ENCODE measurements at places on chromosomes 4 and X.

- DNase-seq = no peak
These were observed 641.8 kb downstream of the FSTL5 start for GRCh38 chr4:161522031-161522430.

DNA sequence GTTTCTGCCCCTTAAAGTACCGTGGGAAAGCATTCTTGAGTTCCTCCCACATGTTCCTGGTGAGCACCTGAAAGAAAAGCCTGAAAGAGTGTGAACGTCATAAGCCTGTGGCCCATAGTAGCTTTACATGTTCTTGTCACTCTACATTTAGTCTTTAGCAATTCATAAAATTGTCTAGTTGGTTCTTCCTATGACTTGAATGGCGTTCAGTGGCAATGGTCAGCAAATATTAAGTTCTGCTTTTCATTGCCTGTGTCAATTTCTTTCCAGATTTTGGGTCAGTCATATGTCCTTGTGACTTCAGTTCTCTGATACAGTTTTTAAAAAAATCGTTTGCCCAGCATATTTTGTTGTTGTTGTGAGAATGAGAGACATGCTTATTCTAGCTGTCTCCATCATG lies 650.0 kb upstream of the BOD1L1 start:
- DNase-seq = no peak

GRCh38 chr4:75345423-75345822 lies 168.8 kb downstream of the RCHY1 start:
- DNase-seq = no peak

DNA sequence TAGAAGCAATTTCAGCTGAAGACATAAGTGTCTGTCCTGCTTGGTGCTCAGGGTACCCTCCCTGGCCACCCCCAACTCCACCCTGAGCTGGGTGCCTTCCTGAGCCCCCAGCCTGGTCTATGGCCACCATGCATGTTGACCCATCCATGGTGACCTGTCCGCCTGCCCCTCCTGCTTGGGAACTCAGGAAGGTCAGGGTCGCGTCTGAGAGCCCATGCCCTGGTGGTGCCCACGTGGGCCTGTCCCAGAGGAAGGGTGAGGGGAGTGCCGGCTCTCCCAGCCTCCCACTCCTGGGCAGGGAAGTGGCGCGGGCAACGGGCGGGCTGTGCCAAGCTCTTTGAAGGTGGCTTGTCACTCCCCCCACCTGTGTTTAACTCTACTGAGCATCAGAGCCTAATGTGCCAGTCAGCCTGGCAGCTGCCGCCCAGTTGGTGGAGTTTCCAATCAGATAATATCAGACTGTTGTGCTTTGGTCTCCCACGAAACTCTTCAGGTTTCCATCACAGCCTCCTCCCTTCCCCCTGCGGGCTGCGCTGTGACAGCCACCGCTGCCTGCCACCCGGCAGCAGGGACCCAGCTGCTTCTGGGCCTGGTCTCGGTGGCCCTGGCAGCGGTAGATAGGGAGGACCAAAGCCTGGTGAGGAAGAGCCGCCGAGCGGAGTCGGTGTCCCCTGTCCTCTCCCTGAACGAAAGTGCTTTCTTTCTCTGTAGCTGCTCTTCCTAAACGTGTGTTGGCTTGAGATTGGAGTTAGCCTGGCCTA lies 4.8 kb downstream of the SH3BP2 start:
- peak; percentile 92 for DNase-seq

DNA sequence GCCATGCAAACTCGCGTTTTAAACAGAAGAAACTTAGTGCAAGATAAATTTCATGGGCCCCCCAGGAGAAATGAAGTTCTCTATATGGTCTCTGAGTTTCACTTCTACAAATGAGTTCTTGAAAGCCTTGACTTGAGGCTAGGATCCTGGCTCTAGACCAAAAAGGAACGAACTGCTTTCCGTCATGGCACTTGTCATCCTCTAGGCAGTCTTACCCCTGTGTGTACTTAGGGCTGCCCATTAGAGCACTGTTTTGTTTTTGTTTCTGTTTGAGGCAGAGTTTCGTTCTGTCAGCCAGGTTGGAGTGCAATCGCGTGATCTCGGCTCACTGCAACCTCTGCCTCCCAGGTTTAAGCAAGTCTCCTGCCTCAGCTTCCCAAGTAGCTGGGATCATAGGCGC lies 29.0 kb downstream of the RNF4 start:
- no peak for DNase-seq

DNA sequence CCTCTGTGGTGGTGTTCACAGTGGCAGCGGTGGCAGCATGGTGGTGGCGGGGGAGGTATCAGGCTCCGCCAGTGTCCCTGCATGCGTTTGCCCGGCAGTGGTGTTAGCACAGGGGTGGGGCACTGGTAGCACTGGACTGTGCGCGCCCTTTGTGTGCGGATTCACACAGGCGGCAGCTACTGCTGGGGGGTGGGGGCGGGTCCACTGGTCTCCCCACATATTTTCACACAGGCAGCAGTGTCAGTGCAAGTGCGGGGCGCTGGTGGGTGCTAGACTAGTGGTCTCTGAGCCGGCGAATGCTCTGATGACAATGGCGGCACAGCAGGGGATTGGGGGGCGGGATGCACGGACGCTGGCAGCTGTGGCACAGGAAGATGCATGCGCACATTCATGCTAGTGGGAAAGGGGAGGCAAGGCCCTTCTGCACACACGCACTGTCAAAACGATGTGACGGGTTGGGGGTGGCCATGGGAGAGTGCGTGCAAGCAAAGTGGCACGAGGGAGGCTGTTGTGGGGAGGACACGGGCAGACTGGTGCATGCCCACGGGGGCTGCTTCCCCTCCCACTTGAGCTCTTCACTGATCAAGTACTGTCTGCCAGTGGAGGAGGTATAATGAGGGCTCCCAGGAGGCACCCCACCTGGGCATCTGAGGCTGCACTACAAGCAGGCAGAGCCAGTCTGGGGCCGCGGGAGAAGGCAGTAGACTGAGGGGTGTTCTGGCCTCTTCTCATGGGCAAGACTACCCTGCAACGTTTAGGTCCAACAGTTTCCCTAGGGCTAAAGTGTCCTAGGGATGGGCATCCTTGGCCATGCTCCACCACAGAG lies 53.0 kb downstream of the POF1B start:
- no peak for DNase-seq

GRCh38 chr4:170724191-170724590 lies 634.4 kb upstream of the AADAT start:
- no peak for DNase-seq

- DNase-seq = peak; percentile 43
These were observed 479 bp downstream of the BRCC3 start for GRCh38 chrX:155071694-155072280.

DNA sequence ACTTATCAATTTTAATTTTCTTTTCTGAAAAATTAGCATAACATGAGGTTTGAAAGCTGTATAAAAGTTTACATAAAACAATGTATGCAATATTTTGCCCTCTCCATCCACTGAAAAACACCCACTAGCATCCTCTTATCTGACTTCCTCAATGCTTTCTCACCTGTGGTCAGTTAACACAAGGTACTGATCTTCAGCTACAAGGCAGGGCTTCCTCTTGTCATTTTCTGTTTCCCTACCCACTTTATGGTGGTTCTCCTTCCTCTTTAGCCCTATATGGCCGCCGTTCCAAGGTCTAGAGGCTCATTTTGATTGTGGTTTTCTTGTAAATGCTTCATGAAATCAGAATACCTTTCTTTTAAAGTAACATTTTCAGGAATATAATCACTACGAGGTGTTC lies 618.6 kb upstream of the CPEB2 start:
- peak; percentile 14 for DNase-seq

GRCh38 chr4:165175879-165176278 lies 31.5 kb upstream of the KLHL2 start:
- DNase-seq = no peak

DNA sequence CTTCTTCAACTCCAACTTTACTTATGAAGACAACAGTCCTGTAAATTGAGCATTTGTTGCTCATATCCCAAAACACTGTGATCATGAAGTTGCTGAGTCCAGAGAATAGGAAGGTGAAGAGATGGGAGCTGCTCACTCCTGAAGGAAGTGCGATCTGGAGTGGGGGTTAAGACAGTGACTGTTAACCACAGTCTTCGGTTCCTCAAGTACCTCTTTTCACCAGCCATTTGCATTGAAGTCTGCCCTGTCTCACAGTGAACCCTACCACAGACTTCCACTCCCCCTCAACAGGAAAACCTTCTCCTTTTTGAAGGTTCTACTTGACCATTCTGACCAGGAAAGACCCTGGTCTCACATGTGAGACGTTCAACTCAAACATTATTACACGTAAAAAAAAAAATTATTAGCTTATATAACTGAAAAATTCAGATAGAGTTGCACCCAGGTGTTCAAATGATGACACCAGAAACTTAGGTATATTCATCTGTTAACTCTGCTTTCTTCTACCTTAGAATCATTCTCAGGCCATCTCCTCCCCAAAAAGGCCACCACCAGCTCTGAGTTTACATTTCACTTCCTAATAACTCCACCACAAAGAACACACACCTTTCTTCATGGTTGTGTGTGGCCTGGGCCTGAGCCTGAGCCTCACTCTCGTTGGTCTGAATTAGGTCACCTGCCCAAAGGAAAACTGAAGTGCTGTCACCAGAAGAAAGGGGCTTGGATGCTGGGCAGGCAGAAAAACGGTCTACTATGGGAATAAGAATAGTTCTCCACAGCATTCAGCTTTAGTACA lies 199.2 kb downstream of the DCTD start:
- DNase-seq = no peak

DNA sequence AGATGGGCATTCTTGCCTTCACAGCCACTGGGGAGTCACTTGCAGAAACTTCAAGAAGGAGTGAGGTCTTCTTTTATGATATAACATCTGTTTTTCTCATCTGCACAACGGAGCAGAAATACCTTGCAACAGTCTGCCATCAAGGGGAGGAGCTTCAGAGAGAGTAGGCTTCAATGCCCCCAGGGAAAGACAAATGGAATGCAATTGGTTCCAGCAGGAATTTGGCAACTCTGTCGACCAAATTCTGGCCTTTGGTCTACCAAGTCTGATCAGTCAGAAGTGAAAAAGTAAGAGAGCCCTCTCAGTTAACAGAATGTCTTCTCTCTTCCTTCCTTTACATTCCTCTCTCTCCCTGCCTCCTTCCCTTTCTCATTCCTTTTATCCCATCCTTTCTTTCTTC lies 229.3 kb downstream of the IDS start:
- DNase-seq = no peak

DNA sequence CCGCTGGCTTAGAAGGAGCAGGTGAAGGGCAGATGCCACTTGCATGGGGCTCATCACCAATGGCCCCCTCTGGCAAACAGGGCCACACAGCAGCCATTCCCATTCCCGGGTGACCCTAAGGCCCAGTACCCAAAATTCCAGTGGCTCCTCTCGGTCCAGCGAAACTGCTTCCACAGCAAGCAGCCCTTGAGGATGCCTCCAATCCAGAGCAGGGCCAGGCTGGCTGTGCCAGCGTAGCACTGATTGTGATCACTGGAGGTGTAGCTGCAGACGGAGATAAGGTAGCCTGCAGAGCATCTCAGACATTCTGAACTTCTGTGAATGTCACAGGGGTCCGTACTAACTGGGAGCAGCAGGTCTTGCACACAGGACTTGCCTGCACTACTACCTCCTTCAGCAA lies 27.3 kb downstream of the ACSL1 start:
- DNase-seq = no peak

DNA sequence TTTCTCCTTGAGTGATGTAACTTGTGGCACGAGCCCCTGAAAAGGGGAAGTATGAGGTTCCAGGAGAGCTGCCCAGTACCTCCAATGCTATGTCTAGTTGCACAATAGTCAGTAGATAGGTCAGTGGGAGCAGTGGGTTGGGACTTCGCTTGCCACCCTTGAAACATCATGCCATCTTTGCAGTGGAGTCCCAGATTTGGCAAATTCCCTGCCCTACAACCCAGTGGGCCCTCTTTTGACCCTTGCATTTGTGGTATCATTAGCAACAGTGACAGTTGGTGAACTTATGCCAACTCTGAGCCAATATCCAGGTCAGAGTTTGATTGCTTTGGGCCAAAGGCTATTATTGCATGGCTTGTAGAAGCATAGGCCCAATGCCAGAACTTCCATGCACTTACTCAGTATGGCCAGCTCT lies 12.3 kb downstream of the FHL1 start:
- peak; percentile 74 for DNase-seq

DNA sequence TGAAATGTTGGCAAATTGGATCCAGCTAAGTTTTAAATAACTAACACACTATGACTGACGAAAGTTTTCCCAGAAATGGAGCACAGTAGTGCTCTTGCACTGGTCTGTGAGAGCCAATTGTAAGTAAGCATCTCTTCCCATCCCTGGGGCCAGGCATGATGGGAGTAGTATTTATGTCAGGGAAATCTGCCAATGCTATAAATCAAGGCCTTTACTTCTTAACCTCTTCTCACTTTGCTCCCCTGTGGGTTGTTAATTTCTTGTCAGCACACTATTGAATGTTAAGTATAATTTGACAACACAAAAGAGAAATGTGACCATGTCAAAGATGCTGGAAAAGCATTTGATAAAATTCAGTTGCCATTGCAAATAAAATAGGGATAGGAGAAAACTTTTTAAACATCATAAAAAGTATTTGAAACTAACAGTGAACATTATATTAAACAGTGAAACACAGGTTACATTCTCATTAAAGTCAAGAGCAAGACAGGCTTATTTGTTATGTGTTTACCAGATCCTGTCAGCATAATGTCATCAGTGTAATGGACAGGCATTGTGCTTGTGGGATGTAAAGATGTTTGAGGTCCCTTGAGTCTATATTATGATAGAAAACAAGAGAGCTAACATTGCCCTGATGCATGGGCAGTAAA lies 5.0 kb downstream of the F8A1 start:
- DNase-seq = no peak

GRCh38 chr4:122787940-122788339 lies 38.7 kb upstream of the FGF2 start:
- DNase-seq = no peak

- peak; percentile 17 for DNase-seq
These were observed 157.5 kb upstream of the ITM2A start for GRCh38 chrX:79524642-79525041.

- DNase-seq = no peak
These were observed 31.2 kb downstream of the PLS3 start for GRCh38 chrX:115591856-115592842.

- DNase-seq = no peak
These were observed 10.8 kb upstream of the RHOH start for GRCh38 chr4:40185830-40186664.

DNA sequence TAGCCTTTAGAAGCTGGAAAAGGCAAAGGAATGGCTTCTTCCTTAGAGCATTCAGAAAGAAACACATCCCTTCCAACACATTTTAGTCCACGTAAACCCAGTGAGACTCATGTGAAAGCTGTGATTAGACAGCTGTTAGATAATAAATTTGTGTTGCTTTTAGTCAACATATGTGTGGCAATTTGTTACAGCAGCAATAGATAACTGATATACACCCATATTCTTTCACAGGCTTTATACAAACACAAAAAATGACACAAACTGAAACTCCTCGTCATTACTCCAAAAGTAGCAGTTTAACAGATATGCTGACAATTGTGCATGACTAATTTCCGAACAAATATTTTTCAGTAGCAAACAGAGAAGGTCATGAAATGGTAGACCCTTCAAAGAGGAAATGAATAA lies 65.3 kb downstream of the ANTXR2 start:
- no peak for DNase-seq

DNA sequence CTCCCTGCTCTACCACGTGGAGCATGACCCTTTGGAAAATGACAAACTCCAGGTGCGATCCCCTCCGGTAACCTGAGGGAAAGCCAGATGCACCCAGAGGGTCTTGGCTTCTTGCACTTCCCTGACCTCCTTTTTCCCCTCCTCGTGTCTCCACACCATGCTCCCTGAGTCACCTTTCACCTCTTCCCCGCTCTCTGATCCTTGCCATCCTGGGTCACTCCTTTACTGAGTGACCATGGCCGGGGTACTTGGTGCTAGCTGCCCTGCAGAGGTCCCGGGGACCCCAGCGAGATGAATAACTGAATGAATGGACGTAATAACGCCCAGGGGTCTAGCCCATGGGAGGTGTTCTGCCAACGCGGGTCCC lies 401 bp upstream of the ZFP92 start:
- no peak for DNase-seq
